HL-60 (cell line): ENCODE measurements at places on chromosomes 3 and 15.

DNA sequence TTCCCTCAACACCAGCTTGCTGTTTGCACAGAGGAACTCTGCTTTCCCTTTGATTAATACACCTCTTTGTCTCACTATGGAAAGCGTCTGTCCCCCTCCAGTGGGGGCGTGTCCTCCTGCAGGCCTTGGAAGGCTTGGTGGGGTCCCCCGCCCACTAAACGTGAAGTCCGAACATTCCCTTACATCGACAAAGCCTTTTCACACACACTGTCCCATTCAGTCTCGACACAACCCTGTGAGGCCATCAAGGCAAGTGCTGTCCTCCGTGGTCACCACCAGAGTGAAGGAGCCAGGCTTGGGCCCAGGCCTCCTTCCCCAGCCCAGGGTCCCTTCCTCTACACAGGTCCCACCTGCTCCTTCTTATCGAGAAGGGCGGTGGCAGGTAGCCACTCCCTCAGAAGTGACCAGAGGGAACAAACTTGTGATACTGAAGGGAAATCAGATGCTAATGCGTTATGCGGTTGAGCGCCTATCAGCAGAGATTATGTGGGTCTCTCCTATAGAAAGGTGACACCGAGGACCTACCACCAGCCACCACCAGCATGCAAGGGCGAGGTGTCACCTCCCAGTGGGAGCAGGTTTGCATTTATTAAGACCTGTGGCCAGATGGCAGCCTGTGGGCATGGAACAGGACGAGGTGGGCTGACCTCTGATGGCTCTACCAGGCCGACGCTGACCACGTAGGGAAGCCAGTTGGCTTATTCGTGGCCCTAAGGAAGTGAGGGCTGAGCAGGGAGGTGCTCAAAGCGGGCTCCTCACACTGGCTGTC lies 6.6 kb downstream of the NRROS start:
- peak; percentile 40 for DNase-seq

GRCh38 chr3:127768346-127769008 lies 53.8 kb downstream of the MGLL start:
- no peak for DNase-seq

GRCh38 chr3:44915702-44916438 lies 41.5 kb downstream of the TGM4 start:
- DNase-seq: no peak

DNA sequence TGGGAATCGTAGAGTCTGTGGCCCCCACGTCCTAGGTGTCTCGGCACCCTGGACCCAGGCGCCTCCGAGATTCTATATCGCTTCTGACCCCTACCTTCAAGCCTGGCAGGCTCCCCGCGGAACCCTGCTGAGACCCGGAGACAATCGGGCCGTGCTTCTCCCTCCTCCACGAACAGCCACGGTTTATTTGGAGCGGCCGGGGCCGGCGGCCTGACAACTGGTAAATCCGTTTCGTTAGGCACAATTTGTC lies 1.4 kb downstream of the GATA2 start:
- DNase-seq: no peak

- DNase-seq: no peak
These were observed 20.8 kb downstream of the STAC start for GRCh38 chr3:36401056-36401455.

DNA sequence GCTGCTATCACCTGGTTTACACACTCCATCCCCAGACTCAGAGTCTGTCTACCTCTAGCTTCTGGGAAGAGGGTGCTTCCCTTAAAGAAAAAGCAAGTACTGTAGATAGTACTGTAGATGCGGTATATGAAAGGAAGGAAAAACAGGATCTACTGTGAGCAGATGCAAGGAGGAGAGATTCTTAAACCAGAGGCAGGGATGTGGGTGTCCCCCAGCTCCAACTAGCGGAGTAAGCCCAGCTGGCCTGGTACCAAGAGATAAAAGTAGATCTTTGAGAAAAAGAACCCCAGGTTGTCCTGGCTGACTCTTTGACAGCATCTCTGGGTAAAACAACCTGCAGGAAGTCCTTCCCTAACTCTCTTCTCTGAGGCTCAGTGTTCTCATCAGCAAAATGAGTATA lies 523.7 kb upstream of the PROK2 start:
- no peak for DNase-seq

GRCh38 chr3:140727886-140728285 lies 50.0 kb downstream of the TRIM42 start:
- DNase-seq: no peak

DNA sequence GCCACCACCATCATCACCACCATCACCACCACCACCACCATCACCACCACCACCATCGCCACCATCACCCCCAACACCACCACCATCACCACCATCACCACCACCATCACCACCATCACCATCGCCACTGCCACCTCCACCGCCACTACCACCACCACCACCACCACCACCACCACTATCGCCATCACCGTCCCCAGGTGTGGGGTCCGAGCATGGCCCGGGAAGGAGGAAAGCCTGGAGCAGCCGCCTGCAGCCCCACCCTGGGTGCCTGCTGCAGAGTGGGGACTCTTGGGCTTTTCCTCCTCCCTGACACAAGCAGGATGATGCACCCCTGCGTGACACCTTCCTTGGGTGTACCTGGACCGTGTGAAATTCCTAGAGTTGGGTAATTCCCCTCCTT lies 43.9 kb downstream of the MUC4 start:
- no peak for DNase-seq

DNA sequence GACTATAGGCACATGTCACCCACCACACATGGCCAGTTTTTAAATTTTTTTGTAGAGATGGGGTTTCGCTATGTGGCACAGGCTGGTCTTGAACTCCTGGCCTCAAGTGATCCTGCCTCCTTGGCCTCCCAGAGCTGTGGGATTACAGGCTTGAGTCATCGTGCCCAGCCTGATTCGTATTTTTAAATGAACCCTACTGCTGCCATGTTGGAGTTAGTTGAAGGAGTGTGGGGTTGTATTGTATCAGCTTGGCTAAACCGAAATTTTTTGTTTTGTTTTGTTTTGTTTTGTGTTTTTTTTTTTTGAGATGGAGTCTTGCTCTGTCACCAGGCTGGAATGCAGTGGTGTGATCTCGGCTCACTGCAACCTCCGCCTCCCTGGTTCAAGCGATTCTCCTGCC lies 11.8 kb upstream of the ZNF770 start:
- DNase-seq: no peak

- no peak for DNase-seq
These were observed 13.3 kb upstream of the RBP1 start for GRCh38 chr3:139552632-139553365.

- DNase-seq: peak; percentile 66
These were observed 65.6 kb downstream of the SYNPR start for GRCh38 chr3:63343674-63344073.

- no peak for DNase-seq
These were observed 25.0 kb downstream of the SLC12A8 start for GRCh38 chr3:125187599-125187910.

DNA sequence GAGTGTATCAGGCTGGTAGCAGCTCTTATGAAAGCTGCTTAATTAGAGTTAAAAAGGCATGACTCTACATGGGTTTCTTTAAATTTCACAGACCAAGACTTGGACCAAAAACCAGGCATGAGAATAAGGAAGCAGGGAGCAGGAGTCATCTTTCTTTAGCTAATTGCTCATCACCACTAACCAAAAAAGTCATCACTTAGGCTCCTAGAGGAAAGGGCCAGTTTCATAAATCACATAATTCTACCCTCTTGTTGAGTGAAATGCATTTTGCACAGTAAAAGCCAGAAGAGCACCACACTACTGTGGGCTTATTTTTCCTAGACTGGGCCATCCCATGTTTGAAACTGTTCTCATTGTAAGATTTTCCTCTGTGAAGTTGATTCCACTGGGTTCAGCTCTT lies 175.6 kb downstream of the GREM1 start:
- DNase-seq: no peak

DNA sequence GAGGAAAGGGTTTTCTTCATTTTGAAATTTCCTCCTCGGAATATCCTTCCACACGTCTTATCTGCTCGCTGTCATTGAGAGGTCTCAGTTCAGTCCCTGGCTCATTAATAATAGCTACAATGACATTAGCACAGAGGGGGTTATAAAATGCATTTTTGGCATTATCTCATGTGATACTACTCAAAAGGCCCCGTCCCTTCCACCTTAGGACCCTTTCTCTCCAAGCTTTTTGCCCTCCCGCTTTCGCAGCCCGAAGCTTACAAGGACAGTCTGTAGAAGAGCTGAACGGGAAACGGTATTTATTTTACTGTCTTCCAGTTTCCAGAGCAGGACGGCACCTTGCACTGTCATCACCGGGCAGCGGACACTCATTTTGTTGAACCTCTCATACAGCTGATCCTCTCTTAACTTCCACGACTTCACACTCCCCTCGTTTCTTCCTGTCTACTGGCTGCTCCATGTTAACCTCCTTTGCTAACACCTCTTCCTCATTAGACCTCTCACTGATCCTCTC lies 5.6 kb upstream of the PLEKHO2 start:
- DNase-seq: no peak

- no peak for DNase-seq
These were observed 57.9 kb upstream of the EPHA6 start for GRCh38 chr3:96756516-96756915.

DNA sequence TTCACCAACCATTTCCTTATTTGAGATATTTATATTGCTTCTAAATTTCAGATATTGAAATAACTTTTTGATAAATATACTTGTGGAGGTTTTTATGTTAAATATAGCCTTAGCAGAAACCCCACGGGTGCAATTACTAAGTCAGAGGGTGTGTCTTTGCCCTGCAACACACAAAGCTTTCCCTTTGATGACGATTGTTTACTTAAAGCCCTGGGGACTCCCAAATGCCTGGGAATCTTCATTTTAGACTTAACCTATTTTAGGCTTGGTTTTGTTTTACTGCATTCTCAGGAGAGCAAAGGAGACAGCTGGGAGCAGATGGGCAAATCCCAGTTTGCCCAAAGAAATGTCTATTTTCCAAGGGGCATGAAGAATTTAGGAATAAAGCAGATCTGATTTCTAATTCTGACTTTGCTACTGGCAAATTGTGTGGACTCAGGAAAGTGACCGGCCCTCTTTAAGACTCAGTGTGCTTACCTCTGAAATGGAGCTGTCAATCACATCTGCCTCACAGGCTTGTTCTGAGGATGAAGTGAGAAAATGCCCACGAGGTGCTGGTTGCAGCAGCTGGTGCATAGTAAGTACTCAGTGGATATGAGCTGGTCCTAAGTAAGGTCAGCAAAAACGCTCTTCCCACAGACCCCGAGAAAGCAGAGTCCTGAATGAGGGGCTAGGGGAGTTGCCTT lies 49.3 kb upstream of the CA12 start:
- DNase-seq: no peak

DNA sequence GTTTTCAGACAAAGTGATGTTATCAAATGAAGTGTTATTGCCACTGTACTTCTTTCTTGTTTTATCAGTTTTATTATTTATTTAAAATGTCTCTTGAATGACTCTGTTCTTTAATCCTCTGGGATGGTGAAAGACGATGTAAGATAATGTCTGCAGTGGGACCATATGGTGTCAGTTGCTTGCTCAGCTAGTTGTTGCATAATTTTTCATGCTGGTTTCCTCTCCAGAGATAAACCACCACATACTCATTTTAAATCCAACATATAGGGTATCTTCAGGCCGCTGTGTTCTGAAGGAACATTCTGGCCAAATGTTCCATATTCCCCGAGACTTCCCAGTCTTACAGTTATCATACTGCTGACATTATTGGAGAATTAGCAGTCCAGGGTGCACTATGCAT lies 75.9 kb downstream of the GABRG3 start:
- no peak for DNase-seq

- DNase-seq: no peak
These were observed 69.3 kb downstream of the TBC1D2B start for GRCh38 chr15:78007964-78008886.

DNA sequence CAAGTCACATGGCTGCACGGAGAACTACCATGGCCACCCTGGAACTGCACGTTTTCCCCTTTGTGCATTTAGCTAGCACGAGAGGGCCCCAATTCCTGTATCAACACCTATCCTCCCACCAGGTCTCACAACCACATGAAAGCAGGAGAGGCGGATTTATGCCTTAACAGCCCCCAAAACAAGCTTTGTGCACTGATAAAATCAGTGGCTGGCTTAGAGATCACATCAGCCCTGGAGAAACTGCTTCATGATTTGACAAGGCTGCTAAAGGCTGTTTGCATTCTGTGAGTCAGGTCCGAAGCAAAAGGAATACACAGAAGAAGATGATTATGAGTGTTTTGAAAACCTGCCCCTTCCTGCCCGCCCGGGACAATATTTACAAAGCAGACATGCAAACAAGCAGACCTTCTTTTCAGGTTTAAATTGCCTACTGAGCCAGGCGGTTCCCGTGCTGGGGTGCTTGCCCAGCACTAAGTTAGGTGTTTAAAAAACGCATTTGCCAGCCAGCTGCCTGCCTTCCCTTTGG lies 25.9 kb downstream of the CEMIP start:
- no peak for DNase-seq

DNA sequence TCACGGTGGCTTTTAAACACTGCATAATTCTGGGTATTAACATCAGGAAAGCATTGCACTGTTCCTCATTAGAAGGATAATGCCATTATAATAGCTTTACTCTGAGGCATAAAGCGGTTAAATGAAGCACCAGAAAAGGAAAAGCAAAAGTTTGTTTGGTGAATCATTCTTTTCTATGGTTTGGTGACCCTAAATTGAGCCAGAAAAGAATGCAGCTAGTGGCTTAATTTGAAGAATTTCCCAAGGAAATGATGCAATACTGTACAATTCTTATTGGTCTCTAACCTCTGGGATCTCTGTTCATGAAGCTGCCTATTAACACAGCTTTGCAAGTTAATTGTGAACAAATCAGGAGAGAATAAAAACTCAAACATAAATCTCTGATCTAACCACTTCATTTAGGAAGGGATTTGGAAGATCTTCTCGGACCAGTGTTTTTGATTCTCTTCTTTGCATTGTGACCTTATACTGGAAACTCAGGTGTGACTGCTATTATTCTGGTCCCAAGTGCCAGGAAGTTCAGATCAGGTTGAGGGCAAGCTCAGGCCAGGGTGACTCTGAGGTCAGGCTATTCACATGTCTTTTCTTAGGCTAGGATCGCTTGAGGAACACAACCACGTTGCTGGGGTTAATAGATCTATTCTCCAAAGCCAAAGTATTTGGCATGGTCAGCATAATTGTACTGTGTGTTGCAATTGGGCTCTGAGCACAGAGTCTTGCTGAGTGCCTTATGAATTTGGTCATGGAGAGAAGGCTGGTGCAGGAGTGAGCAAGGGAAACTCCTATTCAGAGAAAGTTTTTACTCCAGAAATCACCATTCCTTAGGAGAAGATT lies 11.3 kb upstream of the DLG1 start:
- DNase-seq: no peak

DNA sequence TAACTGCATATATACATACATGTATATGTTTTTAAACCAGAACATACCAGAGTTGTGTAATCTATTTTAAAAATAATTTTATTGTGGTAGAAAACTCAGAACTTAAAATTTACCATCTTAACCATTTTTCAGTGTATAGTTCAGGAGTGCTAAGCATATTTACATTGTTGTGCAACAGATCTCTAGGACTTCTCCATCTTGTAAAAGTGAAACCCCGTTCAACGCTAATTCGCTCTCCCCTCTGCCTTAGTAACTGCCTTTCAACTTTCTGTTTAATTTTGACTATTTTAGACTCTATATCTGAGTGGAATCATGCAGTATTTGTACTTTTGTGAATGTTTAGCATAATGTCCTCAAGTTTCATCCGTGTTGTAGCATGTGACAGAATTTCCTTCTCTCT lies 51.8 kb upstream of the SSR3 start:
- DNase-seq: no peak

GRCh38 chr3:188316021-188316722 lies 162.2 kb downstream of the LPP start:
- DNase-seq: no peak
